Smooth muscle cell of the pulmonary artery (primary cell): ENCODE measurements at places on chromosomes 13 and 19. TPM values are rescaled to one million over a fixed set of nuclear protein-coding genes. Genes with fewer than 3 reads are reported as not detected.

The ACTMAP gene
- total RNA-seq: 1.8 and 2.9 TPM in 2 replicates

The DAND5 gene
- total RNA-seq: 0.07 and 0.13 TPM in 2 replicates

The CLEC11A gene
- 69.0 and 84.0 TPM in 2 replicates for total RNA-seq

The KLK15 gene
- total RNA-seq: not detected in 2 replicates

The UPF1 gene
- 71.8 and 84.5 TPM in 2 replicates for total RNA-seq

The AMH gene
- total RNA-seq: 0.52 and 1.3 TPM in 2 replicates

The RRAS gene
- total RNA-seq: 82.1 and 88.7 TPM in 2 replicates

The LIM2 gene
- total RNA-seq: not detected in 2 replicates

The LIPE gene
- total RNA-seq: 2.6 and 3.0 TPM in 2 replicates

The GAS6 gene
- 107 and 394 TPM in 2 replicates for total RNA-seq

The SRRM5 gene
- 0.03 TPM in 1 of 2 replicates, not detected in the other for total RNA-seq

The RB1 gene
- 34.9 and 37.8 TPM in 2 replicates for total RNA-seq

The RXFP2 gene
- not detected in 2 replicates for total RNA-seq

The HCN2 gene
- total RNA-seq: 2.4 and 4.6 TPM in 2 replicates

The GJA3 gene
- 0.07 and 0.59 TPM in 2 replicates for total RNA-seq

The ZNF492 gene
- total RNA-seq: 0.20 and 0.26 TPM in 2 replicates

The MIA gene
- 0.33 TPM in 1 of 2 replicates, not detected in the other for total RNA-seq

The ZNF552 gene
- total RNA-seq: 4.3 and 4.4 TPM in 2 replicates

The ATP8A2 gene
- under 0.01 and 0.03 TPM in 2 replicates for total RNA-seq

The AKT1S1 gene
- 14.1 and 14.3 TPM in 2 replicates for total RNA-seq

The TMEM272 gene
- not detected in 2 replicates for total RNA-seq

The C19orf73 gene
- 0.26 and 0.36 TPM in 2 replicates for total RNA-seq
